CD4-positive, alpha-beta T cell treated with Interleukin-12 subunit alpha and Interleukin-12 subunit beta, for 1 hour (primary cell): ENCODE measurements at places on chromosomes 1 and 21.

DNA sequence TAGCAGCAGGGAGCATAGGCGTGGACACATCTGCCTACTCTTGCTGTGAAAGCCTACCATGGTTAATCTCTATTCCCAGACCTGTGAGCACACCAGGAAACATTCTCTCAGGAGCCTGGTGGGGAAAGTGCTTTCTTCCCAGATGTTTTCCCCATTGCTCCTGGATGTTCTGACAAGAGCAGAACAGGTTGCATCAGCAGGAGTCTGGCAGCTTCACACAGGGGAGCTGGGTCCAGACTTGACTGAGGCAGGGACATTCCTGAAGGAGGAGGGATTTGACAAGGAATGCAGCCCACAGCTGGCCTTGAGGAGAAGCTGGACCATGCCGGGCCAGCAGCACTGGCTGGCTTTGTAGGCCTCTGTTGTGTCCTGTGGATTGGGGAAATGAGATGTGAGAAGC, 21.0 kb upstream of the ARTN start:
- DNase-seq = no peak

DNA sequence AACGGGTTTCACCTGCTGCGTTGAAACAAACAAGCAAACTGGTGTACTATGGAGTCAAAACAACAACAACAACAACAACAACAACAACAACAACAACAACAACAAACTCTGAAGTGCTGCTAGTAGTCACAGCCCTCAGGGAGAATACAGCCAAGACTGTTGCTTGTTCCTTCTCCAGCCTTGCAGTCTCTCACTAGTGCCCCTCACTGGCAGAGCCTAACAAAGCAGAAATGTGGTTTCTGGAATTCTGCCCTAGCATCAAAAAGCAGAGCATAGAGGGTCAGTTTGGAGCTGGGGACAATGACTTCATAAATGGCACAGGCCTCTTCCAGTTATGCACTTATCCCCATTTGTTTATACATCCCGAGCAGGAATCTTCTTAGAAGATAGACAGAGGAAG, 187.4 kb downstream of the KCNK2 start:
- no peak for DNase-seq

DNA sequence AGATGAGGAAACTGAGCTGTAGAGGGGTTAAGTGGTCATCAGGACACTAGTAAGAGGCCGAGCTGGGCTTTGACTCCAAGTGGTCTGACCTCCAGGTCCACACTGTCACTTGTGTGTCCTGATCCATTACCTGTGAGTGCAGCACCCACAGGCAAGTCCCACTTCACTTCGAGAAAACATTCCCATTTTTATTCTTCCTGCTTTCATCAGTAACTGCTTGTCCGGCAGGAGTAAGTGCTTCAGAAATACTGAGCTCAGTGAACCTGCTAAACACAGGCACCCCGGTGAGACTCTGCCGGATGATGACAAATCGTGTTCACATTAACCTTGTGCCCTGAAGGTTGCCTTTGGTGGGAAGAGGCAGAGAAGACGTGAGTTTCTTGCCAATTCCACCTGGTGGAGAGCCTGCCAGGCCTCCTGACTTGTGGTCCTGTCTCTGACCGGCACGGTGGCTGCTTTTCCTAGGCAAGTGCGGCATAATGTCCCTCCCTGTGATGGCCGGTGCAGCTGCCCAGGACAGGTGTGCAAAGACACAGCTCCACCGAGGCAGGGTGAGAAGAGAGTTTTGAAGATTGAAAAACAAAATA, 29.4 kb downstream of the ZBTB18 start:
- no peak for DNase-seq

GRCh38 chr1:23594927-23595353, 35.6 kb upstream of the ID3 start:
- no peak for DNase-seq

DNA sequence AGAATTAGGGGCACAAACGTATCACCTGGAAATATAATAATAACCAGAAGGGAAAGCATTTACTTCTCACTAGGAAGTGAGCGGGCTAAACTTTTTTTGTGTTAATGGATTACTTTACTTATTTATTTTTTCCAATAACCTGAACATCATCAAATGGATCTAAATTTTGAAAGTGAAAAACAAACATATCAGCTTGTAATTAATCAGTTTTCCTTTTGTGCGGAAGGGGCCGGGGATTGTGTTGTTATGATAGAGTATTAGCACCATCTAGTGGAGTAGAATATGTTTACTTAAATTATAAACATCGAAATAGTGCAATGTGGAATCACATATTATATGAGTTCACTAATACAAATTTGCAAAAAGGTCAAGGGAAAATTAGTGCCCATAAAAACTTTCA, 9.0 kb downstream of the CFH start:
- DNase-seq = peak; percentile 33

DNA sequence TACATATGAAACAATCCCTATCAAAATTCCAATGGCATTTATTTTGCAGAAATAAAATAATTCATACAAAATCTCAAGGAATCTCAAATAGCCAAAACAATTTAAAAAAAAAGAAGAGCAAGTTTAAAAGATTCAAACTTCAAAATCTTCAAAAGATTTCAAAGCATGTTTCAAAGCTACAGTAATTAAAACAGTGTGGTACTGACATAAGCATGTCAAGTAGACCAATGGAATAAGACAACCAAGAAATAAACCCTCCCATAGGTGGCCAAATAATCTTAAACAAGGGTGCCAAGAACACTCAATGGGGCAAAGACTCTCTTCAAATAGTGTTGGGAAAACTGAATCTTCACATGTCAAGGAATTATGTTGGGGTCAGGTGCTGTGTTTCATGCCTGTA, 28.0 kb upstream of the UCK2 start:
- DNase-seq = no peak

DNA sequence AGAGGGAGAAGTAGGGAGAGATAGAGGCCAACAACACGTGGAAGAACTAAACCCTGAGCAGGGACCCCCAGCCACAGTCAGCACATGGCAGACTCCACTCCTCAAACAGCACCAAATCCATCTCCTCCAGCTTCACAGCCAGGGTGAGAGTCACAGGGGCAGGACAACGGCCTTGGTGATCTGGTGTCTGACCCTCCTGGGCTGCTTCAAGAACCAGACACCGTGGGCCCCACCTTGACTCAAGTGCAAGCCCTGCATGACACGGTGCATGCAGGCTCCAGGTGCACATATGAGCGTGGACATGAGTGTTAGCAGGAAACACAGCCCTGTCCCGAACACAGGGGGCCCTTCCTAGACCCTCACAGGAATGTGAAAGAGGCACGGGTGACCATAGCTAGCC, 21.9 kb downstream of the S100A7 start:
- DNase-seq = no peak

GRCh38 chr1:93649231-93649630, 32.4 kb downstream of the BCAR3 start:
- no peak for DNase-seq

- DNase-seq = no peak
Measured at GRCh38 chr1:99681583-99681982, 35.7 kb downstream of the PALMD start.

DNA sequence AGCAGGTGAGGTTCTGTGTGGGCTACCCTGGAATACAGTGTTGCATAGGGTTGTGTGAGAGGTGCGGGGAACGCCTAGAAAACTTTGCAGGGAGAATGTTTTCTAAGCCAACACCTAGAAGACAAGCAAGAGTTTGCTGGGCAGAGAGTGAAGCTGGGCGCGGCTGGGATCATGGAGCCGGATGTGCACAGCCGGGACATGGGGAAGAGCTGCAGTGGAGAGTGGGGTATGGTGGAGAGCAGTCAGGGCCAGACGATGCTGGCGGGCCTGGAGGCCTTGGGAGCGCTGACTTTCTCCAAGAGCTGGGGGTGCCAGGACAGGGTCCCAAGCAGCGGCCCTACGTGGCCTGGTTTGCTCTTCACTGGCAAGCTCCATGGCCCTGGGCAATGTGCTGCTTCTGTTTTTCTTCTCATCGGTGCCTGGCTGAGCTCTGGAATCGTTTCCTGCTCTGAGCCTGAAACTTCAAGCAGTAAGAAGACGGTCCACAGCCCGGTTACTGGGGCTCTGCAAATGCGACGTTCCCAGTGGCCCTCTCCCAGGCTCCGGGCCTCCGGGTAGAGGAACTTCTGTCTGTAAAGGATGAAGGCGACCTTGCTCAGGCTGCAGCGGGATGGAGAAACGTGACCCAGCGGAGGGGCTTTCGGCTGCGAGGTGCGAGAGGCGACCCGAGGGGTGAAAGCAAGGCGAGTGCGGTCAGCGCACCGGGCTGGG, 51.9 kb upstream of the CD34 start:
- no peak for DNase-seq

DNA sequence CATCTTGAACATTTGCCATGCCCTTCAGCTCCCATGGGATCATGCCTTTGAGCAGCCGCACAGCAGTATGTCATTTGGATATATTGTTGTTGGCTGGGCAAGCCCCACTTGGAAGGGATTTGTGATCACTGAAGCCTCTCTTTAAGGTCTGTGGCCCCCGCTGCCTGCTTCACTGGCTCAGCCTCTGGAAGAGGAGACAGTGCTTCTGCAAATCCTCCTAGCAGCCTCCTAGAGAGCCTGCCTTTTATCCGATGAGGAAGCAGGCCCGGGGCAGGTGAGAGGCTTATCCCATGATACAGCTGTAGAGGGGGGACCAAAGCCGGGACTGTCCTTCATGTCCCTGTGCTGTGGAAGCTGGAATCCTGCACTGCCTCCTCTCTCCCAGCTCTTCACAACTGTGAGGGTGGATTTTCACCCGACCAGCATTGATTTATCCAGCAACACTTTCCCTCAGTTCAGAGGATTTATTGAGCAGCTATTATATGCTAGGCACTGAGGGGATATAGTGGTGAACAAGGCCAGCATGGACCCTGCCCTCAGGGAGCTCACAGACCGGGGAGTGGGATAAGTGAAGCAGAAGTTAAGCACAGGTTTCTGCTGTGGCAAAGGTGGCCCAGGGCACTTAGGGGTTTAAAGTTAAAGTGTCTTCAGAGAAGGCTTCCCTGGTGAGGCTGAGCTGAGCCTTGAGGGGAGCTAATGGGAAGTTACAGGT, 3.9 kb downstream of the TMEM61 start:
- no peak for DNase-seq

DNA sequence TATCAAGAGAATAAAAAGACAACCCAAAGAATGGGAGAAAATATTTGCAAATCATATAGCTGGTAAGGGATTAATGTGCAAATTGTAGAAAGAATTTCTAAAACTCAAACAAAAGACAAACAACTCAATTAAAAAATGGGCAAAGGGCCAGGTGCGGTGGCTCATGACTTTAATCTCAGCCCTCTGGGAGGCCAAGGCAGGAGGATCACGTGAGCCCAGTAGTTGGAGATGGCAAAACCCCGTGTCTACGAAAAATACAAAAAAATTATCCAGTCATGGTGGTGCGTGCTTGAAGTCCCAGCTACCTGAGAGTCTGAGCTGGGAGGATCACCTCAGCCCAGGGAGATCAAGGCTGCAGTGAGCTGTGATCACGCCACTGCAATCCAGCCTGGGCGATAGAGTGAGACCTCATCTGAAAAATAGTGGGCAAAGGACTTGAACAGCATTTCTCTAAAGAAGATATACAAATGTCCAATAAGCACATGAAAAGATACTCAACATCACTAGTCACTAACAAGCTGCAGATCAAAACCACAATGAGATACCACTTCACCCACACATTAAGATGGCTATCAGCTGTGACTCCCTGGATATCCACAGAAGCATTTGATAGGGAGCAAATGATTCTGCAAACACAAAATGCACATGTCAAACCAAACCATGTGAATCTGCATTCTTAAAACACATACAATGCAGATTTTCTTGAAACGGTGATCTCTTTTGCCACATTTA, 20.9 kb downstream of the SLC30A1 start:
- no peak for DNase-seq

DNA sequence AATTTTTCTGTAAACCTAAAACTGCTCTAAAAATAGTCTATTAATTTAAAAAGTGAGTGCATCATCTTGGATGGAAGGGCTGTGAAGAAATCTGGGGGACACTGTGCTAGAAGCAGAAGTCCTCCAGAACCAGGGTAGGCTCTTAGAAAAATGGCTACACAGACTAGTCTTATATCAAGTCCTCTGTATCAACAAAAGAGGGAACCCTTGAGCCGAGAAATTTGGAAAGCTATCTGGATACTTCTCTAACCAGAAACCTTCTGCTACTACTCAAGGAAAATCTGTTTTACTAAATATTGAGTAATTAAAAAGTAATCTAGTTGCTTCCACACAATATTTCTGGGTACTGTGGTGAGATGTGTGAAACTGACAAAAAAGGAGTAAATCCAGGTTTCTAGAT, 92.1 kb downstream of the WDR3 start:
- DNase-seq = no peak

DNA sequence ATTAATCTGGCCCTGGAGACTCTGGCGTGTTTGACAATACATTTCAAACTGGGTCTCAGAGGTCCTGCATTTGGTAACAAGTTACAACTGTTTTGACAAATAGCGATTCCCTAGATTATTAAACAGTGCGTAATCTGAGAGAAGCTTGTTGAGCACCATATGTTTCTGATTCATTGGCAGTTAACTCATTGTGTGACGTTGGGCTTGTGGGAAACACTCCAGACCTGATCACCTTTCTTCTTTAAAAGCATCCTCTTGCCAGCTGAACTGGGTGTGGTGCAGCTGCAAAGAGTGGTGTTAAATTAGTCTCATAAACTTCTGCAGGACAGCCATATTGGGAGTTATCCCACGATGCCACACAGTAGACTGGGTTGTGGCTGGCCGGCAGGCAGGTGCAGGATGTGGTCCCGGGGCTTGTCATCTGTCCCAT, 82.7 kb downstream of the CDC7 start:
- no peak for DNase-seq

DNA sequence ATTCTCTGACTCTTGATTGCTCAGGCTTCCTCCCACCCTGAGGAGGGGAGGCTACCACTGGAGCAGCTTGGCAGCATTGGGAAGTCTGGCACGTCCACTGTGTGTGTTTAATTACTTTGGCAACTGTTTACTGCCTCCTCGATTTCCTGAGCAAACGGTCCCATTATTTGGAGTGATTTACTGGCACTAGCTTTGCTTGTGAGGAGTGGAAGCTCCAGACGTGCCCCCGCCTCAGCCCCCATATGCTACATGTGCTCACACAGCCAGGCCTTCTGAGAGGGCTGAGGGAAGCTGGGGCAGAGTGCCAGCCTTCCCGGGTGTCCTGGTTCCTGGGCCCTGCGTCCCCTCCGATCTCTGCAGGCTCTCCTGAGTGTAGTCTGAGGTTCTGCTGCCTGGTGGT, 306.2 kb downstream of the PTPRU start:
- DNase-seq = no peak

DNA sequence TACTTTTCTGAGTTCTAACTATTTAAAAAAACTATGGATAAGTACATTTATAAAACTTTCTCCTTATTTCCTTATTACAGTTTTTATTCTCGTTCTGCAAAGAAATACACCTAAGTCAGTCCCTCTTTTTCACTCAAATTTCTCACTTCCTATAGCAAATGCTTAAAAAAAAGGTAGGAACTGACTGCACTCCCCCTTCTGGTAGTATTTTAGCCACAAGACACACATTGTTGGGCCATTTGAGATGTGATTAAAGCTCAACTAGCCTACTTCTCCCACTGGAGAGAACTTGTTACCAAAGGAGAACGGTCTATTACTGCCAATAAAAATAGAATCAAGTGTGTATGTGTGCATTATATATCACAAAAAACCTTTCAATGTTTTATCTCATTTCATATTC, 521.9 kb upstream of the PRMT6 start:
- no peak for DNase-seq
